ENCODE measurements at places on chromosomes 13 and 19.
A peak's percentile ranks its signal among the peaks of the same experiment; 100 is the strongest.

DNA sequence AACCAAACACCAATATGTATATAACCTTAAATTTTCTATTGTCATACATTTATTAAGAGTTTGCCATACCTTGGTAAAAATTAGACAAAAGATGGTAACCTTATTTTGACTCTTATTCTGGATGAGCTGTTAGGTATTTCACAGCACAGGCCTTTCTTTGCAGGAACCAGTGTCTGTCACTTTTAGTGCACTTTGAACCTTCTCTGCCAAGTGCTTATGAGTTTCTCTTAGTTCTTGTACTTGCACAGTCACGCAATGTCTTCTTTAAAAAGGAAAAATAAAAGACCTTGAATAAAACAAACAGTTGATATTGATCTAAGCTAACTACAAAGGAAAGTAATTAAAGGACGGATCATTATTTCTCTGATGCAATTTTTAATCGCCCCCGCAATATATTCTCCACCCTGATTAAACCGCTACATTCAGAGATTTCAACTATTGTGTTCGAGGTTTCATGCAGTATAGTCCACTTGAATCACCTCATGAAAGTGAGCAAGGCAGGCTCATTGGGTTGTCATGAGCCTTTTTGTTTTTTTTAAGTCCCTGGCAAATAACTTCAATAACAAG, 534.5 kb downstream of the KLF5 start:
- no peak for DNase-seq

GRCh38 chr13:112625698-112626097, 37.7 kb upstream of the TUBGCP3 start:
- no peak for DNase-seq

GRCh38 chr13:98986226-98986846, 8.5 kb upstream of the DOCK9 start:
- no peak for DNase-seq

DNA sequence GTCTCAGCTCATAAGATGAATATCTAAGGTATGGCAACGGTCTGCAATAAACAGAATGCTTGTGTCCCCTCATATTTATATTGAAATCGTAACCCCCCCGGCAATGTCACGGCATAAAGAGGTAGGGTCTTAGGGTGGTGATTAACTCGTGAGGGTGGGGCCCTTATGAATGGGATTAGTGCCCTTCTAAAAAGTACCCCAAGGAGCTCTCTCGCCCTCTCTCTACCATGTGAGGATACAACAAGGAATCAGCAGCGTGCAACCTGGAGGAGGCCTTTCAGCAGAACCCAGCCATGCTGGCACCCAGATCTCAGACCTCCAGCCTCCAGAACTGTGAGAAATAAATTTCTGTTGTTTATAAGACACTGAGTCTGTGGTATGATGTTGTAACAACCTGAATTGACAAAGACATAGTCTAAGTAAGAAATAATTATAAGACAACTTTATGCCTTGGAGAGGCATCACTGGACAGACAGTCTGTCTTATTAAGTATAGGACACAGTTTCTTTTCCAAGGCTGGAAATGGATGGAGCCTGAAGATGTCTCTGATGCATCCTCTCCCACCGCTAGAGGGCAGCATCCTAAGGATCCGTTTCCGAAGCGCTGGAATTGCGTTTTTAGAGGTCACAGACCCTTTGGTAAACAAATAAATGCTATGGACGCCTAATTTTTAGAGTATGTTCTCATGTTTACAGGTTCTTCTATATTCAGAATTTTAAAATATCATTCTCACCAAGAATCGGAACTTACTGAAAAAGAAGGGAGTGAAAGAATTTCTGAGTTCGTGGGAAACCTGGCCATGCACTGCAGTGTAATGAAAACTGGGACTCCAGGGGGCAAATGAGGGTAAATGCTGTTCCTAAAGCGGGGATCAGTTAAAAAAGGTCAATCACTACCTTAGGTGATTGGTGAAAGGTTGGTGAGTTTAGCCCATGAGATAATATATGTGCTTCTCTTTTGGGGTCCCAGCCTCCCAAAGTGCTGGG, 13.3 kb upstream of the LEUTX start:
- DNase-seq: peak; percentile 27

DNA sequence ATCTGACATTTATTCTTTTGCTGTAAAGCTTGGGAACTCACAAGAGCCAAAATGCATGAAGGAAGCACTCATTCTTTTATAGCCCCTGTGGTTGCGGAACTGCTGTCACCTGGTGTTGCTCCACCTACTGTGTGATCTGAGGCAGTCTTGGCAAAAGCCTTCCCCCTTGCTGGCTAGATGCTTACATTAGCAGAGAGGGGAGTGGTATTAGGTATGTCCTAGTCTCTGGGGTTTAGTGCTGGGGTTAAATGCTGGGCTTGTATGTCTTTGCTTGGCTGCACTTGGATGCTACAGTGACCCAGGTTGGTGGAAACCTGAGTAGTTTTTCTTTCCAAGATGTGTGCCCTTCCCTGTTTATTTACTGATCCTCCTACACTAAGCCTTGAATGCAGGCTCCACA, 99.3 kb downstream of the WDFY2 start:
- no peak for DNase-seq

DNA sequence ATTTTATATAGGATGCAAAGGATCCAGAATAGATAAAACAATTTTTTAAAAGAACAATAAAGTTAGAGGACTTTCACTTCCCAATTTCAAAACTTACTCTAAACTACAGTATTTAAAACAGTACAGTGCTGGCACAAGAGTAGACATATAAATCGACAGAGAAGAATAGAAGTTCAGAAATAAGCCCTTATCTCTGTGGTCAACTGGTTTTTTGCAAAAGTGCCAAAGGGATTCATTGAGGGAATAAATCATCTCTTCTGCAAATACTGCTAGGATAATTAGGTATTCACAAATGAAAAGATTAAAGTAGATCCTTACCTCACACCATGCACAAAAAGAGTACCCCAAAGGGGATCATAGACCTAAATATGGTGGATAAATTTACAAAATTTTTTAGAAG, 431.0 kb upstream of the HTR2A start:
- DNase-seq: no peak

GRCh38 chr13:45120967-45121831, 889 bp downstream of the GTF2F2 start:
- no peak for DNase-seq

DNA sequence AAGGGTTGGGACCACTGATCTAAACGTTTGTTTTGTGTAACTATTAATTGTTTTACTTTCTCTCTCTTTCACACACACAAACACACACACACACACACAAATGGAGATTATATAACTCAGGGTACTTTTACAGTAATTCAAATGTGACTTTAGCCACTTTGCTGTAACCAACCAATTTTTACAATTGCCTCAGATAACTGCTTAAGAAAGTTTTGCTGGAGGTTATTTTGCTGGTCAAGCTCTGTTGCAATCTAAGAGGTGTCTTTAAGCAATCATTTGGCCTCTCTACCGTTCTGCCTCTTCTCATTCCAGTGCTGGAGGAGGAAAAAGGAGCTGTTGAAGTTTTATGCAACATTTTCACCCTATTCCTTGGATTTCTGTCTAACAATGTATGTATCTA, 63.0 kb downstream of the TBC1D4 start:
- no peak for DNase-seq

DNA sequence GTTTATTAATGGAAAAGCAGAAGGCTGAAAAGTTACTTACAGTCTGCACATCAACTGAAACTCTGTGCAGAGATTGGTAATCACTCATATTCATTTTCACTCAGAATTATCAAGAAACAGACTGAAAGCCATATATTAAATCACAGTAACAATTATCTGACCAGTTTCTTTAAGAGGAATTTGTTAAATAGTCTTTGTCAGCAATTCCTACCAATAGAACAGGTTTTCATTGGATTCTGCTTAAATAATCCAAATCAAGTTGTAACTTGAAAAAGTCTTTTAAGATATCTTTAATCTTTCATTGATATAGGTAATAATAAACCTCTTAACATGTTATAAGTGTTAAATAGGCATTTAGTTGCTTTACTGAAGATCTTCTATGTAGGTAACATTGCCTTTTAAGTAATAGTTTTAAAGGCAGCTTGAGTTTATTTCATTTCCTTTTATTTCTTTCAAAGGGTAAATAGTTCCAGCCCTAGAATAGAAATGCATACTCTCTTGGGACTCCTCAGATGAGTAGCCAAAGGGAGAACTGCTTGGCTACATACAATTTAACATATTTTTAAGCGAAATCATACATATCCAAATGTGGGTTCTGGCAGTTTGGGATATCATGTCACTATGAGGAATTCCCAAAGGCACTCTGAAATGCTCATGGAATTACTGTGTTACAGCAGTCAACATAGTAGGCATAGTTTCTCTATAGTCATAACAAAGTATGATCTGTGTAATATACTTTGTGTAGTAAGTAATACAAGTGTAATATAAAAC, 326.0 kb upstream of the SPRY2 start:
- DNase-seq: no peak

- DNase-seq: no peak
Measured at GRCh38 chr19:3834349-3835054, 34.3 kb downstream of the ZFR2 start.

DNA sequence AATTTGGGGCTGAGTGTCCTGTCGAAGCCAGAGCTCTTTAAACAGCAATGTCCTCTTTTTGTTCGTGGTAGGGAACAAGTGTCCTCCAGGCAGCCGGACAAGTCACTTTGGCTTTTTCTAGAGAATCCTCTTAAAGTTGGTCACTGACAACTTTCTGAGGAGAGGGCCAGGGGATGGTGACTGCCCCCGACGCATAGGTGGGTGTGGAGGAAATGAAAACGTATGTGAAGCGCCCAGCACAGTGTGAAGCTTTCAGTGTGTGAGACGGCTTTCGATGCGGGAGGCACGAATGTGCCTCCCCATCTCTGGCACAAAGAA, 45.8 kb upstream of the ZNF536 start:
- DNase-seq: no peak

DNA sequence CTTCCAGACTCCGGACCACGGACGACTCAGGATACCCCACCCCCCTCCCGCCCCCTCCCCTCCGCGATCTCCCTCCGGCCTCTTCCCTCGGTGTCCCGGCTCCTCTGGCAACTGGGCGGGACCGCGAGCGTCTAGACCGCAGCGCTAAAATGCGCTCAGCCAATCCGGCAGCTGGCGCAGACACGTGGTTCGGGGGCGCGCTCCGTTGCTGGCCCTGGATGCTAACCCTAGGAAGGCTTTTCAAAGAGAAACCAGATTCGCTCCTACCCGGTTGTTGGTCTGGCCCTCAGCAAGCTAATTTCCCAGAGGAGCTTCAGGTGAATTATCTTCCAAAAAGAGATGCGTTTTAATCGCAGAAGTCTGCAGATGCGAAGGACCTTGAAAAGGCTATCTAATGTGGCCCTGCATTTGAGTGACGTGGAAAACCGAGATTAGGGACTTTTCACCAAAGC, at the start of gene DZIP1:
TSS of gene DZIP1 (minus strand) at position 106 of the 452 bp plus-strand sequence. CDS start 2,677 bp downstream, outside the sequence.
- DNase-seq: no peak

GRCh38 chr19:42831221-42832019, 48.1 kb downstream of the PSG1 start:
- no peak for DNase-seq

DNA sequence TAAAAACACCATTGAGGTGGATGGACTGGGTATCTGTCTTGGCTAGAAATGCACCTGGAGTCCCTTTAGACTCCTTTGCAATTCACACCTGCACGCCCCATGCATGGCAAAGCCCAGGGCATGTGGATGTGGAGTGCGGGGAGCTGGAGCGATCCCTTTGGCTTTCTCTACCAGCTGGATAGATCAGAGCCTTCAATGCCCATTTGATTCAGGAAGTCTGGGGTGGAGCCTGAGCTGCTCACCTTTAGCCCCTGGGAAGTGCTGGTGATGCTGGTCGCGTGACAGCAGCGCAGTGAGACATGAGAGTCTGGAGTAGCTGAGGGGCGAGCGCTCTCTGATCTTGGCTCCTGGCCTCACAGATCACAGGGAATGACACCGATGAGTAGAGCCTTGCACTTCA, 4.8 kb upstream of the ZNF536 start:
- DNase-seq: no peak

- no peak for DNase-seq
Measured at GRCh38 chr13:40434516-40435397, 231.7 kb downstream of the FOXO1 start.

DNA sequence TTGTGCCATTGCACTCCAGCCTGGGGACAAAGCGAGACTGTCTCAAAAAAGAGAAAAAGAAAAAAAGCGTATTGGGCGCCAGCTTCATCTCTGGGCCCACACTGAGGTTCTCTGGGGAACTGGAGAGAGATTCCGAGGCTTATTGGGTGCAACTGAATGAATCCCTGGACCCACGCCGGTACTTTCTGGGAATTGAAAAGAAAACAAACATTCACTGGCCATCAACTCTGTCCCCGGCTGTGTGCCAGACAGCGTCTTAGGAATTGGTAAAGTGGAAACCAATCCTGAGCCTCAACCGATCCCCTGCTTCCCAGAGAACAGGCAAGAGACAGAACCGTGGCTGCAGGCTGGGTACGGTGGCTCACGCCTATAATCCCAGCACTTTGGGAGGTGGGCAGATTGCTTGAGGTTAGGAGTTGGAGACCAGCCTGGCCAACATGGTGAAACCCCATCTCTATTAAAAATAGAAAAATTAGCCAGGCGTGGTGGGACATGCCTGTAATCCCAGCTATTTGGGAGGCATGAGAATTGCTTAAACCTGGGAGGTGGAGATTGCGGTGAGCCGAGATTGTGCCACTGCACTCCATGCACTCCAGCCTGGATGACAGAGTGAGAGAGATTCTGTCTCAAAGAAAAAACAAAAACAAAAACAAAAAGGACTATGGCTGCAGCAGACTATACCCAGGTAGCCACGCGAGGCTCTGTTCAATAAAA, 8.6 kb downstream of the ANO8 start:
- DNase-seq: no peak

GRCh38 chr13:89925107-89925506, 1422.4 kb upstream of the MIR17HG start:
- no peak for DNase-seq

All from effector CD4-positive, alpha-beta T cell (primary cell).